Neural crest cell (in vitro differentiated cells): ENCODE measurements at places on chromosomes 1 and 21.

- DNase-seq: no peak
Observed at GRCh38 chr1:33617451-33617850, 145.0 kb downstream of the ZSCAN20 start.

- DNase-seq: no peak
Observed at GRCh38 chr1:235702412-235702811, 52.8 kb upstream of the GNG4 start.

DNA sequence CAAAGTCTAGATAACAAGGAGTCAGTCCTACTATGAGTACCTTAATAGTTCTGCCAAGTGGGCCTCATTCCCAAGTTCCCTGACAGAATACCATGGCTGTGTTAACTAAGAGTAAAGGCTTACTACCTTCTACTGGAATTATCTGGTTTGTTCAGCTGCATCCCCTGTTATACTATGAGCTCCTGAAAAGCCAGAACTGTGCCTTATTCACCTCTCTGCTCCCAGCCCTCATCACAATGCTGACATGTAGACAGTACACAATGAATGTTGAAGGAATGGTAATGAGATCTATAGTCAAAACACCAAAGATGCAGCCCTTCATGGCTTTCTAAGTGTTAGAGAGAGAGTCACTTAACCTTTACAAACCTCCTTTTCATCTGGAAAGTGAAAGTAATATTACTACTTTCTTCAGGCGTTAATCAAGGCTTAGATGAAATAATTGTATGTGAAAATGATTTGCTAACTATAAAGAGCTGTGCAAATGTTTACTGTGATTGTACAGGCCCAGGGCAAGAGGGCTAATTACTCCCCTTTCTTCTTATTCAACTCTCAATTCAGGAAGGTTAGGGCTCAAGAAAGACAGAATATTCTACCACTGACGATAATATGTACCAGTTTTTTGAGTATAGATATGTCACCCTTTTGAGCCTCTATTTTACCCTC is 70.3 kb upstream of the MROH9 start:
- DNase-seq: no peak

DNA sequence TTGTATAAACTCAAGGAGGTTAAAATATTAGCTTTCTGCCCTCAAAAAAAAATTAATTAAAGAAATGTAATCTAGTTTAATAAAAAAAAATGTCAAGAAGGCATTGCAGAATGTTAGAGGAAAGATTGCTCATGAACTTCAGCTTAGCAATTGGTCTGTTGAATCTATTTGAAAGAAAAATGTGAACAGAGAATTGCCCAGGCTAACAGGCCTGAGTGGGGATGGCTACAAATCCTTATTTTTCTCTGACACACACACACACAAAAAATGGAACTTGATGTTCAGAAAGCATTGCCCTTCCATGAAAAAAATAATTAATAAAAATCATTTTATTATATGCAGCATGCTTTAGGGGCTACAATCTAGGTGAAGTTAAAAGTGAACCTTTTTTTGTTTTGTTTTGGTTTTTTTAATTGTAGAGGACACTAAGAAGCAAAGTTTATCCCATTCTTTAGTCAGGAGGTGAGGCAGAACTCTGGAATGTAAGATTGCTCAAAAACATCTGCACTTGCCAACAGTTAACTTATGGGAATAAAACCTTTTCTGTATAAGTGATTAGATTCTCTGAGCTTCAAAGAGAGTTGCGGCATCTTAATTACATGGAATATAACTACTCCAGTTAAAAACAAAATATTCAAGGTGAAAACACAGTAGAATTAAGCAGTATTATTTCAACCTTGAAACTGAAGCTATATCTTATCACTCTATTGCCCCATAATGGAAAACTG is 658.5 kb upstream of the ADGRL2 start:
- no peak for DNase-seq

GRCh38 chr1:33117440-33118085 is 36.6 kb downstream of the AZIN2 start:
- no peak for DNase-seq

DNA sequence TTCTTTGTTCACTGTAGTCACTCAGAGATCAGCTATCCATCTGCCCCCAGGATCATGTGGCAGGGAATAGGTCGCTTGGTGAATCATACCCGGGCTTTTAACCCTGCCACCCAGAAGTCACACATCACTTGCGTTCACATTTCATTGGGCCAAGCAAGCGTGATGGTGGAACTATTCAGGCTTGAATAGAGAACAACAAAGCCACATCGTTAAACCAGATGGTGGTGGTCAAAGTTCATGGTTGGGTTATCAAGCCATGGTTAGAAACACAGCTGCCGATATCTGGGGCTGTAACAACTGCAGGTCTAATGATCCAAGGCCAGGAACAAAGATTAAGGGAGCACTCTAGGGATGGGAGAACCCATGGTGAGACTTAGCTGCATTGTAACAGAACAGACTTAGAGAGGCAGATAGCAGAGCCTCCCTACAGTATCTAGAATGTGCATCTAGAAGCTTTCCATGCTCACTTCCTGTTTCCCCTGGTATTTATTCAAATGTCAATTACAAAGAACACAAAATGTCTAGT is 40.0 kb upstream of the PTPRC start:
- no peak for DNase-seq

DNA sequence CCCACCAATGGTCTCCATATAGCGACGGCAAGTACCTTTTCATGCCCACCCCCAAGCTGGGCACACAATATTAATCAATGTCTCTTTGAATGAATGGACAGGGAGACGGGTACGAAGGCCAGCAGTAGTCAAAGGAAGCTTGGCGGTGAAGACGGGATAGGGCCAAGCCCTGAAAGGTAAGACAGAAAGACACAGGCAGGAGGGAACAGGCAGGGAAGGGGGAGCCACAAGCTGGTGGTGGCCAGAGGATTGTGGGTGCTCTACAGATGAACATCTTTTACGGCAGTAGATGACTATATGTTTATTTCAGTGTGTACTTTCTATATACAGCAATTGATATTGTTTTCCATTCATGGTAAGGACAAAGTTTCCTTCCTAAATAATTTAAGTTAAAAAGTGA is 16.3 kb downstream of the CAPZB start:
- DNase-seq: no peak

- no peak for DNase-seq
Observed at GRCh38 chr21:32214654-32215305, 64.1 kb downstream of the MIS18A start.

GRCh38 chr1:174480324-174480723 is 32.6 kb downstream of the GPR52 start:
- DNase-seq: no peak

GRCh38 chr1:220772846-220773245 is 13.9 kb upstream of the MTARC1 start:
- no peak for DNase-seq

GRCh38 chr1:77516106-77516505 is 166.4 kb downstream of the ZZZ3 start:
- DNase-seq: no peak

DNA sequence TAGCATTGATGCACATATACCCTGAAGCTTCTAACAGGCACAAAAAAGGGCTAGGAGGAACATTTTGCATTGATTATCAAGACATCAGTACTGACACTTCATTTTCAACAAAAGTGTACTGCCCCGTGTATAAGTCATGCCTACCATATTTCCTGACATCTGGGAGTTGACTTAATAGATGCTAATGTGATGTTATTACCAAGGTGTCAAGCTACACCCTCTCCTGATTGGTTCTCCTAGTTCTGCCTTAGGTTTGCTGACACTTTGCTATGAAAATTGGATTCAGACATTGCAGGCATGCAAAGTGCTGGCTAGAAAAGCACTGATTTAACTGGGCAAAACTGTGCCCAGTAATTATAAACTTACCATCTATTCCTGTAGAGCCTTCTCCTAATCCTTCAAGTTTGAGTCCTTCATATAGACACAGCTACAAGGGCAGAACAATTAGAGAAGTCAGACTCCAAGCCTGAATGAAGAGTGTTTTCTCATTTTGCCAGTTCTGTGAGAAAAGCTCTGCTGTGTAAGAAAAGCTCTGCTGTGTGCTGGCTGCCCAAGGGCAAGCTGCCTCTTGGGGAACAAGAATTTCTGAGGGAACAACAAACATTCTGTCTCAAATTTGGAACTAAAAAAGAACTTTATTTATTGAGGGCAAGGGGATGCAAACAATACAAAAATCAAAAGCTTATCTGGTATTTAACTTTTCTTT is 11.2 kb downstream of the S100A10 start:
- no peak for DNase-seq

- DNase-seq: no peak
Observed at GRCh38 chr1:198417039-198417438, 123.4 kb downstream of the ATP6V1G3 start.

DNA sequence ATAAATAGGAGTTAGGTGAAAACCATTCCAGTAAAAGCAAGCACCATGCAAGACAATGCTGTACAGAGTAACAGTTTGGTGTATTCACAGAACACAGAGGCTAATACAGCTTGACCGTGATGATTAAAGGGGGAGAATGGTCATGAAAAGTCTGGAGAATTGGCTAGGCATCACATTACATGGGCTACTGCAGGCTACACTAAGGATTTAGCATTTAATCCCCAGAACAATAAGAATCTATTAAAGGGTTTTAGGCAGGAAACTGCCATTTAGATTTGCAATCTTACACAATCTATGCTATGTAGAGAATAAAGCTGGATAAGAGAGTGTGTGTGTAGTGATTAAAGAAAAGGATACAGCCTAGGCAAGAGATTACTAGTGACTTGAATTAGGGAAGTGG is 30.6 kb downstream of the HFM1 start:
- no peak for DNase-seq

- no peak for DNase-seq
Observed at GRCh38 chr21:33265664-33266049, 510 bp upstream of the IL10RB start.

DNA sequence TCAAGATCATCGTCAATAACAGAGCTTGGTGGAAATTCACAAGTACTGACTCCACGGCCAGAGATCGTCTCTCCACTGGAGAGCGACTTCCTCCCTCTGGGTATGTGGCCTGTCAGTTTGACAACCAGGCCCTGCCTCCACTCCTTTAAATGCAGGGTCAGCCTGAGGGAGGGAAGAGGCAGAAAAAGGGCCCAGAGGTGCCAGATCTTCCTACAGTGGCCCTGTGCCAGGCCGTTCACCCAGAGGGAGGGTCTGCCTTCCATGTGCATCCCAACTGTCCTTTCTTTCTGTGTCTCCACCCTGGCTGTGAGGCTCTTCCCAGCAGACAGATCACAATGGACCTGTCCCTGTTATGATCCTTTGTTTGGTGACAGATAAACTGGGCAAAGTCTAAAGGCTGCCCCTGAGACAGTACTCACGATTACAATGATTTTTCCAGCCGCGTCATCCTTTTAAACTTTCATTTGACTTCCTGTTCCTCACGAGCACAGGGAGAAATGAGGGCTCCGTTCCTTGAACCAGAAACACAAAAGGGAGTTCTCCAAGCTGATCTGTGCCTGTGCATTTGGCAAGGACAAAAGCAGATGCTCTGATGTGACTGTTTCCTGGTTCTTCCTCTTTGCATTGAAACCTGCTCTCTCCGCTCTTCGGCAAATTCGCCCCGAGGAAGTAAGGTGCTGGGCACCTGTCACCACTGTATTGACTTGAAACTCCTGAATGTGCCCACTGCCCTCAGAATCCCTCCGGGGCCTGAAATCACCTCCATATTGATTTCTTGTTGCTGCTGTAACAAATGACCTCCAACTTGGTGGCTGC is 126.7 kb downstream of the PGBD5 start:
- DNase-seq: no peak

DNA sequence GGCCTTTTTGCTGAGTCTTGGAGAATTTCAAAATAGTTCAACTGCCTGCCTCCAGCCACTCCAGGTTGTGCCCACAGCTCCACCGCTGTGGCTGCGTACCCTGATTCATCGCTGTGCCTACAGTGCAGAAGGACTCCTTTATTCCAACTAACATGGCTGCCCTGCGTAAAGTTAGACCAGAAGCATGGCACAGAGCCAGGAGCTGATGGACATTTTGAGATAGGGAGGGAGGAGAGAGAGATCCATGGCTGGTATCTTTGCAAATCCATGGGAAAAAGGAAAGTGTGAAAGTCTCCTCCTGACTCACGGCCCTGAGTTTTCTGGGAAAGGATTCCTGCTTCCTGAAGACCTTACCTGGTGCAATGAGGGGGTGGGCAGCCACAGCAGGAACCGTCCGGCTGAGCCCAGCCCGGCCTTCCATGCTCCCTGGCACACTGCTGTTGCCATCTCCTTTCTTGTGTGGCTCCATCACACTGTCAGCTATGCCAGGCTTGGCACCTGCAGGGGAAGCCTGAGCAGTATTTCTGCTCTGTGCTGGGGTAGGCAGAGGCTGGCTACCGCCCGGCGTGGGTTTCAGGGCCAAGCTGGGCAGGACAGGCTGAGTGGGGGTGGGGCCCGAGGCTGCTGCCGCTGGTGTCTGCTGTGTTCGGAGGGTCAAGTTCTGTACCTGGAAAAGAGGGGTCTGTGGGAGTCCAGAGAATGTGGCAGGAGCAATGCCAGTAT is 46.0 kb upstream of the A3GALT2 start:
- no peak for DNase-seq

GRCh38 chr1:45403298-45403697 is 63.1 kb upstream of the MUTYH start:
- no peak for DNase-seq

DNA sequence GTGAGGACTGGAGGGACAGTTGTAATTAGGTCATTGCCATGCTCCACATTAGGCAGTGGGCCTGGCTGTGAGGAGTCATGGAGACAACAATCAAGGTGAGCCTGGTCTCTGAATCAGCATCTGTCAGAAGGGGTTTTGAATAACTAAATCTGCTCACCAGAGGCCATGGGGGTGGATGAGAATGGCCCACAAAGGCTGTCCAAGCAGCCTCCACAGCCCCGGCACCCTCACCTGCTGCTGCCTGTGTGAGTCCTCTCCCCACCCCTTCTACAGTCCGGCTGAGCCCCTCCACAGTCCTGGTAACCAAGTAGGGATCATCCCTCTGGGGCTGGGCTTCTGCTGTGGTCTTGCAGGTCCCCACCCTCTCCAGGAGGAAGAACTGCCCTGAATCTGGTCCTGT is 2.3 kb downstream of the DPT start:
- no peak for DNase-seq

- DNase-seq: no peak
Observed at GRCh38 chr1:115767403-115767802, 1.1 kb downstream of the CASQ2 start.

- DNase-seq: no peak
Observed at GRCh38 chr1:231188072-231188471, 26.2 kb downstream of the TRIM67 start.

DNA sequence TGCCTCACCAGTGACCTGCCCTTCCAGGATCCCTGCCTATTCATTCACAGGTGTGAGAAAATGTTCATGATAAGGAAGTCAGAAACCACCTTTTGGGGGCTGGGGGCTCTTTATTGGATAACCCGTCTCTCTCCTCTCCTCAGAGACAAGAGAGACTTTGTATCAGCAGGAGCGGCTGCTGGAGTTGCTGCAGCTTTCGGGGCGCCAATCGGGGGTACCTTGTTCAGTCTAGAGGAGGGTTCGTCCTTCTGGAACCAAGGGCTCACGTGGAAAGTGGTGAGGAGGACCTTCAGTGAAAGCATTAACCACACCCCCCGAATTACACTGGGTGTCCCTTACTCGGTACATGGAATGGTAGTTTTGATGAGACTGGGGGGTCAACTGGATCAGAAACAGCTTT is 20.6 kb downstream of the NPPA start:
- no peak for DNase-seq

- peak; percentile 68 for DNase-seq
Observed at GRCh38 chr1:154760469-154760933, 109.6 kb downstream of the KCNN3 start.
